ENCODE measurements at places on chromosomes 1 and 21. TPM values are rescaled to one million over a fixed set of nuclear protein-coding genes. Genes with fewer than 3 reads are reported as not detected.
A peak's percentile ranks its signal among the peaks of the same experiment; 100 is the strongest.

PTGFR gene
- 3.8 TPM for total RNA-seq

NBPF10 gene
- 1.3 TPM for total RNA-seq

DNA sequence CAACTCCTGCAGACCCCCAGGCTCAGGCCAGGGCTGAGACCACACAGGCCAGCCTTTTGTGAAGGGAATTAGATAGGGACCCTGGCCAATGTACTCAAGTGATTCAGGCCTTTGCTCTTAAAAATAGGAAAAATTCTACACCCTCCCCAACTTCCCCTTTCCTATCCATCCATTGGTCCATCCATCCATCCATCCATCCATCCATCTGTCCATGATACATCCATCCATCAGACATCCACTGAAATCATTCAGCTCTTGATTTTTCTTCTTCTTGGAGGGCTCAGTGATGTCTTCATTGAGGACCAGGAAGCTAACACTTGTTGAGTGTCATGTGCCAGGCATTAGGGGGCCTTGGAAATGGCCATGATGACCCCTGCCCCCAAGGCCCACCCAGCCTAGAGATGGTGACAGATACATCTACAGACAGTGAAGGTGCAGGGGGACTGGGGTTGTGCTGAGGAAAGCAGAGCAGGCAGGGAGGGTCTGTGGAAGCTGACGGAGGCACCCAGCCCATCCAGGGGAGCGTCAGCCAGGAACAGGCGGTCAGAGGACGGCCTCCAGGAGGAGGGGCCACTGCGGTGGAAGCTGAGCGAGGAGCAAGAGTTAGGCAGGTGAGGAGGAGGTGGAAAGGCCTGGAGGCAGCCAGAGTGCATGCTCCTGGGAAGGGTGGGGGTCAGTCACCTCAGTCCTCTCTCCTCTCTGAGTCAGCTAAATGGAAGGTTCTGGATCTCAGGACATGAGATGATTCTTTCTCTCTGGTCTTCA lies 81.9 kb downstream of the EPHB2 start:
- no peak for DNase-seq

DNA sequence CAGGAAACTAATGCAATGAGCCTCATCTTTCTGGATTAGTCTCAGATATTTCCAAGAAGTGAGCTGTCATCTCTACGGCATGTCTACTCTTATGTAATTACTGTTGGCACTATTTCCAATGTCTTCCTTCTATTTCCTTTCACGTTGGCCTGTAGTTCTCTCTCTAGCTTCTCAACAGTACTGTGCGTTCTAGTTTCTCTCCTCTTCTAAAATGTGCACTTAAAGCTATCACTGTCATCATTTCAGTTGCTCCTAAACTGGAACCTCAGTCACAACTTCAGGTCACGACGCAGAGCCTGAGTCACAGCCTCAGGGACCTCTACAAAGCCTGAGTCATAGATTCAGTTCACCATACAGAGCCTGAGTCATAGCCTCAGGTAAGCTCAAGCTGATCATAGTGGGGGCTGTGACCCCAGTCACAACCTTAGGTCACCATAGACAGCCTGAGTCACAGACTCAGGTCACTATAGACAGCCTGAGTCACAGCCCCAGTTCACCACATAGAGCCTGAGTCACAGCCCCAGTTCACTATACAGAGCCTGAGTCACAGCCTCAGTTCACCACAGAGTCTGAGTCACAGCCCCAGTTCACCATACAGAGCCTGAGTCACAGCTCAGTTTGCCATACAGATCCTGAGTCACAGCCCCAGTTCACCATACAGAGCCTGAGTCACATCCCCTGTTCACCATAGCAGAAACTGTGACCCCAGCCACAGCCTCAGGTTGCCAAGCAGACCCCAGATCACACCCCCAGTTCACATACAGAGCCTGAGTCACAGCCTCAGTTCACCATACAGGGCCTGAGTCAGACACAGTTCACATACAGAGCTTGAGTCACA lies 13.0 kb downstream of the WNT9A start:
- no peak for DNase-seq

- no peak for DNase-seq
These were observed 738.0 kb downstream of the PTPRU start for GRCh38 chr1:29974316-29974724.

- DNase-seq: no peak
These were observed 34.4 kb downstream of the C21orf91 start for GRCh38 chr21:17784604-17785402.

DNA sequence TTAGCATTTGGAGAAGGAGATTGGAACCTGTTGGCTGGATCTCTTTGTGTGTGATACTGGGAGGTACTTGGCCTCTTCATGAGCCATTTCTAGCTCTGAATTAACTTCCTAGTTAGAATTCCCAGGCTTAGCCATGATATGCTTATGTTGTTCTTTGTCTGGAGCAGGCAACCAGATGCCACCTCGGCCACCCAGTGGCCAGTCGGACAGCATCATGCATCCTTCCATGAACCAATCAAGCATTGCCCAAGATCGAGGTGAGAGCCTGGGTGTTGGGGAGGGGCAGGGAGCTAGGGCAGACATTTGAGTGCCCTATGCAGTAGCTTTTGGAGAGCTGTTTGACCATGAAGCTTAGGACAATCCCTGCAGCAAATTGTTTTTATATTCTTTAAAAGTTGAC lies 26.5 kb upstream of the PIGV start:
- no peak for DNase-seq

ETV3L gene
- not detected for total RNA-seq

DNA sequence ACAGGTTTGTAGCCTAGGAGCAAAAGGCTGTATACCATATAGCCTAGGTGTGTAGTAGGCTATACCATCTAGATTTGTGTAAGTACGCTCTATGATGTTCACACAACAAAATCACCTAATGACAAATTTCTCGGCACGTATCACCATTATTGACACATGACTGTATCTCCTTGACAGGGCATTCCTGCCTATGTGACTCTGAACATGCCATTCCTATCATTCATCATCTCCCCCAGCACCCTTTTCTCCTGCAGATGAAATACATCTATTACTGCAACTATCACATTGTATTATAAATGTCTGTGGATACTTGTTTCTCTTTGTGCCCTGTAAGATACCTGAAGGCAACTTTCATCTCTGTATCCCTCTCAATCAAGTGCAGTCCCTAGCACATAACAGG lies 29.9 kb downstream of the TP53BP2 start:
- no peak for DNase-seq

- DNase-seq: no peak
These were observed 496 bp downstream of the VPS45 start for GRCh38 chr1:150068109-150068435.

DNA sequence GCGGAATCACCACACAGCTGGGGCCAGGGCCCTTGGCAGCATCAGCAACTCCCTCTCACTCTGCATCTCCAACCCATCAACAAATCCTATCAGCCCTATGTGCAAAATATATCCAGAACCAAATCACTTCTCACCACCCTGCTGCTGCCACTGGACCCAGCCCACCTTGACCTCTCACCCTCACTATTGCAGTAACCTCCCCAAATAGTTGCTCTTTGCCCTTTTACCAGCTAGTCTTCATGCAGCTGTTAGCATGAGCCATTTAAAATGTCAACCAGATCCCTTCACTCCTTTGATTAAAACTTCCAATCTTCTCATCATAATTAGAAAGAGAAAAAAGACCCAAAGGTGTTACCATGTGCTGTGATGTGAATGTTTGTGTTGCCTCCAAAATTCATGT lies 155.7 kb upstream of the IRF2BP2 start:
- no peak for DNase-seq

OR2T11 gene
- not detected for total RNA-seq

GRCh38 chr1:248852481-248853405 lies 6.1 kb downstream of the ZNF692 start:
- DNase-seq: no peak

- DNase-seq: no peak
These were observed 33.4 kb downstream of the CENPF start for GRCh38 chr1:214636436-214636835.

DNA sequence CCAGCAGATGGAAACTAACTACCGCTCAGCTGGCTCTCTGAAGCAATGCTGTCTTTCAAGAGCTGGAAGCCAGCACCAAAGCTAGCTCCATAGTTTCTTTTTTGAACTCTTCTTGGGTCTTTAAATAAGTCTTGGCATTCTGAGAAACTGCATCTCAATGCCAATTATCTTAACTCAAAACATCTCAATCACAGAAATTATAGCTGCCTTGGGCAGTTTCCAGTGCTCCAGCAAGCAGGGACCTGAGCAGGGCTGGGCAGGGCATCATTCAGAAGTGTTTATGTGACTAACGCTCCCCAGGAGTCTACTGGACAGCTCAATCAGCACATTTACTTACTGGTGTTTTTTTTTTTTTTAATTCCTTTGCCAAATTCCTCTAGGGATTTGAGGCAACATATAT lies 18.3 kb upstream of the PADI4 start:
- no peak for DNase-seq

GRCh38 chr1:22782406-22782805 lies 71.8 kb downstream of the EPHB2 start:
- no peak for DNase-seq

- peak; percentile 97 for DNase-seq
These were observed 21.7 kb downstream of the BTG2 start for GRCh38 chr1:203326830-203327683.

CD1E gene
- 0.23 TPM for total RNA-seq

GRCh38 chr21:38220270-38220737 lies 36.5 kb upstream of the KCNJ15 start:
- DNase-seq: peak; percentile 17

DNA sequence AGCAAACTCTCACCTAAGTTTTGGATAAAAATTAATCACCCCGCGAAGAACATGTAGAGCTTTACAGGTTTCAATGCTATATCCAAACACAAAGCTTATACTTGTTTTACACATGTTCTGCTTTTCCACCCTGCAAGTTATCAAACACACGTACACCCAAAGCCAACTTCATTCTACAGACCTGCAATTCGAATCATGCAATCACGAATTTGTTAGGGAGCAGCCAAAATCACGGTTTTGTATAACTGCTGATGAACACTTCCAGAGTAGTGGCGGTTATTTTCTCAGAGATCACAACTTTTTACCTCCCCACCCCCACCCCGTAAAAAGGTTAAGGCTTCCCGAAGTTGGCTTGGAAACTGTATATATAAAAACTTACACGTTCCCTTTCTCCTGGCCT lies 1.4 kb downstream of the HMGN1 start:
- DNase-seq: no peak

WNT9A gene
- total RNA-seq: 7.5 TPM

- DNase-seq: no peak
These were observed 32.8 kb upstream of the DDR2 start for GRCh38 chr1:162599451-162599850.

- DNase-seq: peak; percentile 7
These were observed 103.9 kb upstream of the KCND3 start for GRCh38 chr1:112093372-112093694.

DNA sequence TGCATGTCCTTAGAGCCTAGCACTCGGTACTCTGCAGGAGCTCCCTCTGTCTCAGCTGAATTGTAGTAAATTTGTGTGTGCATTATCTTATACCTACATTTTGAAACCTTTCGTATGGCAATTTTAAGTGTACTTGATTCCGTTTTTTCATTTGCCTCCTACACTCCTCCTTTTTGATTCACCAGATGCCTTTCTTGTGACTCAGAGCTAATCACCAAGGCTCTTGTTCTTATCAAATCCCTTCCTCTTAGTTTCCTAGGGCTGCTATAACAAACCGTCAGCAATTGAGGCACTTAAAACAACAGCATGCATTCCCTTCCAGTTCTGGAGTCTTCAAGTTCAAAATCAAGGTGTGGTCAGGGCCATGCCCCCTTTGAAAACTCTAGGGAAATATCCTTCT lies 261.0 kb downstream of the ASTN1 start:
- no peak for DNase-seq

DNA sequence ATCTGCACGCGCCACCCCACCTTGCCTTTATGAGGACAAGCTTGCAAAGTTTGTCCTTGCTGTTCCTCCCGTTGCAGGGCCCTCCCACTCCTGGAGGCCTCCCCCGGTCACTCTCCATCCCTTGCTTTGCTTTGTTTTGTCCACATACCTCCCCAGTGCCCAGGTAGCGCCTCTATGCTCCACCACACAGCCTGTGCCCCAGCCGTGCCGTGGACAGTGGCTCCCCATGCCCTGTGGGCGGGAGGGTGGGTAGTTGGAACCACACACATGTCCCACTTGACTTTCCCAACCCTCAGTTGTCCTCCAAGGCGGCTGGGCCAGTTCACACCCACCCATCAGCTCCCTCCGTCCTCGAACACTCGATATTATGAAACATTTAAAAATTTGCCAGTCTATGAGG lies 24.6 kb downstream of the SLX9 start:
- DNase-seq: no peak

CLDN17 gene
- total RNA-seq: not detected

THEM5 gene
- total RNA-seq: not detected

SPRR2G gene
- not detected for total RNA-seq

CLCA4 gene
- 1.7 TPM for total RNA-seq

DNA sequence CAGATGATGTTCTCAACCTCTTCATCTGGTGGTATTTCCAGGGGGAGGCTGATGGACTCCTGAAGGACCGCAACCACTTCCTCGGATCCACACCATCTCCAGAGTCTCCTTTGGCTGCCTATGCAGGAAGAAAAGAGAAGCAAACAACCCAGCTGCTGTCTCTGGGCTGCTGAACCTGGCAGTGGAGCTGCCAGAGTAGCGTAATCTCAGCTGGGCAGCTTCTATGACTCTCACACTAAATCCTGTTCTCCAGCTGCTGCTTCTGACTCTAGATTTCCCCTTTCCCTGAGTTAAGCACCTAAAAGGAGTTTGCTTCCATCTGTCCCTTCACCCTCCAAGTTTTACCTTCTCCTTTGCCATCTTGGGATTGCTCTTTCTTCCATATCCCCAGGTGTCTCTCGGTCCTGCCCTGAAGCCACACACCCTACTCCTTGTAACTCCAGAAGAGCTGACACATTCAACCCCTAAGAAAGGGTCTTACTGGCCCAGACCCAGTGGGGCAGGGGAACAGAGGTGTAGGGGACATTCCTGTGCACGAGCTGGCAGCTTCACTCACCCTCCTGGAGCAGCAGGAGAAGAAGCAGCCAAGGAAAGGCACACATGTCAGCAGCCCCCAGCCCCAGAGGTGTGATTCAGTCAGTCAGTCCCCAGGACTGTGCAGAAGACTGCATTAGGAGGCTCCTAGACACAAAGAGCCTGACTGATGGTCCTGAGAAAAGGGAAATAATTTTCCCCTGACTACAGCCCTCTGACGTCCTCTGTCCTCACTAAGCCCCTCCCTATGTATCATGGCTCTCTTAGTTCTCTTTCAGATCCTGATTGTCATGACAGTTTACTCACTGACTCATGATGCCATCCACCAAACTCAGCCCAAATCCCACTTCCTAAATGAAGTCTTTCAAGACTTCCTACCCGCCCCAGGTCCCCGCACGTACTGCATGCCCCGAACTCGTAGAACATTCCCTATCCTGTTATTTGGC lies at the start of gene SLAMF9:
SLAMF9 (minus strand) TSS at position 702 of the 980 bp plus-strand sequence; CDS start at position 602, 100 bp downstream.
- no peak for DNase-seq

DNA sequence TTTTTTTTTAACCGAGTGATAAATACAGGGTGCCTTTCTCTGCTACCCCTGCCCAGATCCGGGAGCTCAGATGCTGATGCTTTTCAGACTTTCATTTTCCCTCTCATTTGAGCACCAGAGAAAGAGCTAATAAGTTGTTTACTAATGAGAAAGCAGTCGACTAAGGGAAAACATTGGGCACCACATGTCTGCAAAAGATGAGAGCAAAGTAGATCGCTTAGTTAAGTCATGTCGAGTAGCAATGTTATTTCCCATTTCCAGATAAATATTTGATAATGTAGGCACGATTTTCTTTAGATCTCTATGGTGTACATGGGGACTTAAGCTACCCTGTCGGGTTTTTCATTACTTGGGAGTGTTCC lies 1.2 kb downstream of the PKN2 start:
- DNase-seq: no peak

NPPA gene
- not detected for total RNA-seq
